ENCODE measurements at places on chromosomes 11 and 22.

DNA sequence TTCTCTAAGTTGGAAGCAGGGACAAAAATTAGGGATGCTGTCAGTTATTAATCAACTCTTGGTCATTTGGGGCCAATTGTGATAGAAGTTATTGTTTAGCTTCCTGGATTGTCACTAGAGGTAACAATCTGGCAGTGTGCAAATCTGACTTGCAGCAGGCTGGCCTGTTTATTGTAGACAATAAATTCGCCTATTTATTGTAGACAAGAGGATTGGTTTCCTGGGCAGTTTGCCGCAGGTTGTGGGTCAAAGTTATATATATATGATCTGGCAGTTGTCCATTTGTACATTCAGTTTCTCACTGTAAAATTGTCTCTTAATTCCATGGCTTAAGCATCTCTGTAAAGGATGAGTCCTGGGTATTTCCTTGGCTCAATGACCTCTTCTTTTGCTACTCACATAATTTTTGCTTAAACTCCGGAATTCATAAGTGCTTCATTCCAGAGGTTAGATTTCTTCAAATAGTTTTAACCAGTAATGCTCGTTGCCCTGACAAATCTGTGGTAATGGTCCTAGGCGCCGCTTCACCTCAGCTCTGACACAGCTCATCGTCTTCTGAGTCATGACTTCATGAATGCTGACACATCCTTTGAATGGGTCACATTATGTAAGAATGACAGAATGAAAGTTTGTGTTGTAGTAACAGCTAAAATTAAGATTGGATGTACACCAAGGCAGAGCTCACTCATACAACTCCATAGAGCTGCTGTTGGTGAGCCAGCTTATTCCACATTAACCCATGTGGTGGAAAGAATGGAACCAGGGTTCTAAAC, 7.8 kb upstream of the MMP3 start:
- no peak for DNase-seq

DNA sequence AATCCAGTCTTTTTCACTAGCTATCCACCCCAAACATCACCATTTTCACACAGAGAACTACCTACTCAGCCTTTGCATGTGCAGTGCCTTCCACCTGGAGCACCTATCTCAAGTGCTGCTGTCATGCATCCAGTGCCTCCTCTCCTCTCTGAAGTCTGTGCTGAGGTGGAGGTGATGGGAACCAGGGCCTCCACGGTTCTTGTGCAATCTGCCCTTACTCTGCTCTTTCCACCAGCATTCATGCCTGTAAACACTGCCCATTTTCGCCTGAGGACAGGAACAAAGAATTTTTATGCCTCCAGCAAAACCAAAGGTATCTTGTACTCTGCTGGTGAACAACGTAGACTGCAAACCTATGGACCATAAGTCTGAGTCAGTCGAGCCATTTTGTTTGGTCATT, 27.0 kb downstream of the PITPNB start:
- DNase-seq: no peak

DNA sequence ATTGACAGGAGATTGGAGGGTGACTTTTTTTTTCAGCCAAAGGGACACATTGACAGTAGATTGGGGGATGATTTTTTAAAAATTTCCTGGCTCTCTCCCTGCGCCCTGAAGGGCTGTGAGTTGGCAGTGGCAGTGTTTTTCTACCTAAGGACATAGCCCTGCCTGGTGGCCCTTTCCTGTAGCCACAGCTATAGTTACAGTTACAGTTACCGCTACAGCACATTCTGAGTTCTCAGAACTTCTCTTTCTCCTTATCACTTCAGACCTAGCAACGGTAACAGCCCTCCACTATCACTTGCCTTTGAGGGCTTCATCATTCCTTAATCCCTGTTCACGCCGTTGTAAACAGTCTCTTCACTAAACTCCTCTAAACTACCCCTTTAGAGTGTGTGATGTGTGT, 684 bp downstream of the MRGPRX2 start:
- no peak for DNase-seq

DNA sequence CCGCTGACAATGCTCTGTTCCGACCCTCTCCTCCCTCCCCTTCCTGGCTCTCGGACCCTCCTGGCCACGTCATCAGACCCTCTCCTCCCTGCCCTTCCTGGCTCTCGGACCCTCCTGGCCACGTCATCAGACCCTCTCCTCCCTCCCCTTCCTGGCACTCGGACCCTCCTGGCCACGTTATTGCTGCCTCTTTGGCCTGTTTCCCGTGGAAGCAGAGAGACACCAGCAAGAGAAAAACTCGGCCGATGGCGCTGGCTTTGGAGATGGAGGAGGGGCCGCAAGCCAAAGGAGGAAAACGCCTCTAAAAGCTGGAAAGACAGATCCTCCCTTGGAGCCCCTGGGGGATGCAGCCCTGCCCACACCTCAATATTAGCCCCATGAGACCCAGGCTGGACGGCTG, 463.3 kb downstream of the BRD1 start:
- DNase-seq: no peak

DNA sequence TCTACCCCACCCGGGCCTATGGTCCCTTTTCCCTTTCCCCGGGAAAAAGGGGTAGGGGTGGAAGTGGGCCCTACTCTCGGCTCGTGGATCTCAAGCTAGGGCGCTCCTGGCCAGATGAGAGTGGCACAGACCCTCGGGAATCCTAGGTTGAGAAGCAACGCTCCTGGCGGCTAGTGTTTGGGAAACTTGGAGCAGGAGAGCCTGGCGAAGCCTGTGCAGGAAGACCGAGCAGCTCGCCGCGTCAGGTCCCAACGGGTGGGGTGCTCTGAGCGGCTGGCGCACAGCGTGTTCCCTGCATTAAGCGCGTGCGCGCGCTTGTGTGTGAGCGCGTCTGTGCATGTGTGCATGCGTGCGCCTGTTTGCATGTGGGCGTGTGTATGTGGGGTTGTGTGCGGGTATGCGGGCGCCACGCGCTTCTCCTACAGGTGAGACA, 7.1 kb upstream of the FLI1 start:
- peak; percentile 59 for DNase-seq

- DNase-seq: no peak
These were observed 16.5 kb downstream of the WT1 start for GRCh38 chr11:32418836-32419235.

DNA sequence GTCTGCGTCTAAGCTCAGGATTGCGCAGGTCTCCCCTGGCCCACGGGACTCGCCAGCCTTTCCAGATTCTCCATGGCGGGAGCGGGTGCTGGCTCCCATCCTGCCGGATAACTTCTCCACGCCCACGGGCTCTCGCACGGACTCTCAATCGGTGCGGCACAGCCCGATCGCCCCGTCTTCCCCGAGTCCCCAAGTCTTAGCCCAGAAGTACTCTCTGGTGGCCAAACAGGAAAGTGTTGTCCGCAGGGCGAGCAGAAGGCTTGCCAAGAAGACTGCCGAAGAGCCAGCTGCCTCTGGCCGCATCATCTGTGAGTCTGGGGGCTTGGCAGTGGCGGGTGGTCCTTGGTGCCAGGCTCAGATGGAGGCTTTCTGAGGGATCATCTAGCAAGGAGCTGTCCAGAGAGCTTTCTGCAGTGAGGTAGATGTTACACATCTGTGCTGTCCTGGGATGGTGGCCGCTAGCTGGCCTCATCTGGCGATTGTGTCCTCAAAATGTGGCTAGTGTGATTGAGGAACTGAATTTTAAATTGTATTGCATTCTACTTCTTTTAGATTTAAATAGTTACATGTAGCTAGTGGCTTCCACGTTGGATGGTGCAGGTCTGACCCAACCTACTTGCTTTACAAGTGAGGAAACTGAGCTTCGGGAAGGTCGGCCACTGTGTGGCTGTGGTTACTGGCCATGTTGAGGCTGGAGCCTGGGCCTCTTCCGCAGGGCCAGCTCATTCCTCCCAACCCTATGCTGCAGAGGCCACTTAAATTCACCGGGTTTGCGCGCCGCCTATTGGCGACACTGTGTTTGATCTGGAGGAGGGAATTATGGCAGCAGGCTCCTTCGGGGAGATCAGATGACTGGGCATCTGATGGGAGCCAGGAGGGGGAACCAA, 6.7 kb downstream of the INCENP start:
- no peak for DNase-seq

GRCh38 chr11:2400762-2401435, 349 bp downstream of the TSSC4 start:
- DNase-seq: no peak

- peak; percentile 24 for DNase-seq
These were observed 4.5 kb upstream of the TIMP3 start for GRCh38 chr22:32796865-32797573.

- no peak for DNase-seq
These were observed 17.7 kb upstream of the MYRF start for GRCh38 chr11:61734767-61735166.

DNA sequence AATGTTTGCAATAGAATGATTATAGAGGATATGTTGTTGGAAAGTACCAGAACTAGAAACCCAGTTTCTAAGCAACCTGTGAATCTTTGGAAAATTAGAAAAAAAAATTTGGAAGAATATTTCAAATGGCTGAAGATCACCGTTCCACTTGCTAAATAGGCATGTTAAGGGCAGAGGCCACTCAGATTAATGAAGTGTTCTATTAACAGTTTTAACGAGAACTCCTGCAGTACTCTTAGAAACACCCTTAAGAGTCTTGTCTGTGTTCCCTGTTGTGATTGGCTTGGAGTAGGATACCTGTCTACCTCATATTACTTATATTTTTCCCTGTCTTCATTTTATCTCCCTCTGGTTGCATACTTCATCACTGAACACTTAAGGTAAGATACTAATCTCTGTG, 4.6 kb downstream of the C11orf54 start:
- no peak for DNase-seq

GRCh38 chr11:46718155-46719019, 626 bp upstream of the F2 start:
- DNase-seq: no peak

Measured in CD4-positive, CD25-positive, alpha-beta regulatory T cell (primary cell).